Tongue (tissue), 3 donors: ENCODE measurements at places on chromosomes 6 and 20. TPM values are rescaled to one million over a fixed set of nuclear protein-coding genes. Genes with fewer than 3 reads are reported as not detected.

DNA sequence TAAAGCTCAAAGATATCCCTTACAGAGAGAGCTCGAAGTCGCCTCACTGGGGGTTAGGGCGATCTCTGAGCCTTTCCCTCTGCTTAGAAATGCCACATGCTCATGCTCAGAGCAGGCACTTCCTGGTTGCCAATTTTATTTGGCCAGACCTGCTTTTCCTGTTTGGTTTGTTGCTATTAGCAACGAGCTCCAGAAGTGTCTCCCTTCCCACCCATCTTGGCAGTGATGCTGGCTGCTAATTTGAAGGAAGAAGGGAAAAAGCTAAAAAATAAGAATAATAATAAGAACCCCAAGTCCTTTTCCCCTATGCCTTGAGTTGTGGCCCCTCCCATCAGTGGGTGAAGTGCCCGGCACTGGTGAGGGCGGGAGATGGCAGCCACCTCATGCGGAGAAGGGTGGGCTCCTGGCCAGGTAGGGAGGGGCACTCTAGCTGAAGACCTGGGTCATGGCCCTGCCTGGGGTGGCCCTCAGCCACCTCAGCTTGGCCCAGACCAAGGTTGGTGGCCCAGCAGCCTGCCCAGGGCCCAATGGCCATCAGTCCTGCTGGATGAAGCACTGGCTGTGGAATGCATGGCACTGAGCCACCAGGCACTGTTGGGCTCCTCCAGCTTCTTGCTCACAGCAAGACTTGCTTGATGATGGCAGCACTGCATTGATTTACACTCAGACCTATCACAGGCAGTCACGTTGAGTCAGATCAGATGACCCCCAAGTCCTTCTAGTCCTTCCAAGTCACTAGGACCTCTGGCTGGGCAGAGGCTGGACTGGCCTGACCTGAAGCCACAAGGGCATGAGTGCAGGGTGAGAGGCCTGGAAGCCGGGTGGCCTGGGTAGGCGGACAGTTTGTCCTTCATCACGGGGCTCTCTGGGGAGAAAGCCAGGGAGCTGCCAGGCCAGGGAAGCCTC is 79.0 kb downstream of the SYNJ2 start:
- DNase-seq, result peak; percentile 93

DNA sequence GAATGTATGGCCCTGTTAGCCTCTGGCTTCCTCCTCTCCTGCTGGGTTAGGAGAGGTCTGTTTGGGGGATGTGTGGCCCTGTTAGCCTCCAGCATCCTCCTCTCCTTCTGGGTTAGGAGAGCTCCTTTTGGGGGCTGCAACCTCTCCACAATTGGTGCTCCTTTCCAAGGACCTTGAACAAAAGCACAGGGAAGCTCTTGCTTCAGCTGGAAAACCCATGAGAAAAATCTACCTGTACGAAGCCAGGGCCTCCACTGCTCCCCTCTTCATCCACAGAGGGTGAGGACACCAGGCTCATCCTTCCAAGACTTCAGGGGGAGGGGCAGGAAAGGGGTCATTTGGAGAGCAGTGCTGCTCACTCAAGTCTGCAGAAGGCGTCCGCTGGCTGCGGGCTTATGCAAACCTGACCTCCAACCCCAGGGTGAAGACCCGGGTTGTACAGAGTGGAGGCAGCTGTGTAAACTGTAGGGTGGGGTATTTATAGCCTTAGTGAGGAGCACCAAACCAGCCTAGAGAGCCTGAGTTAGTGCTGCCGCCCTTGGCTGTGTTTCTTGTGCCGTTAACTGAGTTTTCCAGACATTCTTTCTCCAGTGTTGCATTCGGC is 62.1 kb downstream of the SLC24A3 start:
- peak; percentile 67 for DNase-seq

DNA sequence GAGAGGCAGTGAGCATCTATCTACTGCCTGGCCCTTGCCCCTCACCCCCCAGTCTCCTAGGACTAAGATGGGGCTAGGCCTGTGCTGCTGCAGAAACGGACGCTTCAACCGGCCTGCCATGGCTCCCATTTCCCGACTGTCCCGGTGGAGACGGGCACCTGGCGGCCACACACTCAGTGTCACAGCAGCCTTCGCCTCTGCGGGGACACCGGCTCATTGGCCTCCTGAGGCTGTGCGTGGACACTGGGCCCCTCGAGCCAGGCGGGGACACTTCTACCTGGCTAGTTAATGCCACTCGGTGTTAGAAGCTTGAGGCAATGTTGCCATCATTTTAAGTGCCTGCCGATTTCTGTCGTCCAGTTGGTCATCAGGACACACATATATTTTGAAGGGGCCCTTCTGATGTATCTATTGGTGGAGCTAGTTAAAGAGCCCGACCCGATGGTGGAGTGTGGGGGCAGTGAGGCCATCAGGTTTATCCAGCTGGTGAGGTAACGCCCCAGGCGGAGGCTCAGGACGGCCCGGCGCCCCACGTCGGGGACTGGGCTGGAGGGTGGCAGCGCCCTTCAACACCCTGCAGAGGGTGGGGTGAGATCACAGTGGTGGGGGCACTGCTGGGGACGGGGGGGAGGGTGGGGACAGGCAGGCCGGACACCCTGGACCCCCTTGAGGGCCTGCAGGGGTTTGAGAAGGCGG is 58.9 kb upstream of the GATA5 start:
- DNase-seq, result no peak

DNA sequence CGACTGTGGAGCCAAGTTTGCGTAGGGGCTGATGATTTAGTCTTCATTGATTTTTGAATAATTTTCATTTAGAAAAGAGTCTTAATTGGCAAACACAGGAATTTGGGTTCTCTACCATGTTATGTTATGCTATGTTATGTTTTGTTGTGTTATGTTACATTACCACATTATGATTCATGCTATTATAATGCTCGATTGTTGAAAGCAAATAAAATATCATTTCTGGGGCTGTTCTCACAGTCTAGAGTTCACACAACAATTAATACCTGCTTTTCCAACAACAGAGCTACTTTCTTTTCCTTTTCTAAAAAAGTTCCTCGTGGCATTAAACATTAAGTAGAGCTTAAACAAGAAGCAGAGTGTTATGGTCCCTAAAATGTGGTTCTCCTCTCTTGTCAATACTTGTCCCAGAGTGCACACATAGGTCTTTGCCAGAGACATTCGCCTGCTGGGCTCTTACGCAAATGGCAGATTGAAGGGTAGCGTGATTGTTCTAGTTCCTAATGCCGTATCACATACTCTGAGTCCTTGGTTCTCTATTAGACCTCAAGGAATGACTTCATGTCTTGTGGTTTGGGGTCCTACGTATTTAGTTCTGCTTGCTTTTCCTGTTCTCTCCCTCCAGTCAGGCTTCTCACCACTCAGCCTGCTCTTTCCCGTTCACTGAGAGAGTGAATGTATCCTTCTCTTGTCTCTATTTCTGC is 370.3 kb downstream of the CD109 start:
- no peak for DNase-seq

GRCh38 chr6:46917002-46917545 is 4.7 kb downstream of the ADGRF5 start:
- no peak for DNase-seq

DNA sequence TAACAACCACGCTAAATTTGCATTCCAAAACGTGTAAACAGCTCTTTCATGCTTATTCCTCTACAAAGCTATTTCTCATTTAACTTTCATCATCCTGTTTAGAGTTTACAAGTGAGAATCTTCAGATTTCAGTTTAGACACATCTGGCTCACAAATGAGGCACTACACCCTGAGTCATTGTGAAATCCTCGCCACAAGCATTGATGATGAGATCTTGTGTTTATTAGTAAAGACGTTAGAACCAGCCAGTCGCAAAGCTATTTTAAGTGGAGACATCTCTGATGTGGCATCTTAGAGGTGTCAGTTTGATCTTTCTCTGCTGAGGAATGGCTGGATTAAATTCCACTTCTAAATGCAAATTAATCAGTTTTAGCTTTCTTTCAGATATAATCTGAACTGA is 8.3 kb upstream of the ISM1 start:
- DNase-seq, result no peak

Gene SPINT4
- not detected for total RNA-seq

Gene ASIP
- total RNA-seq, result not detected

Gene SUMO4
- 5.5 TPM for total RNA-seq
